ENCODE measurements at places on chromosomes 2 and 18.

GRCh38 chr2:158665536-158666302 lies 129.4 kb upstream of the DAPL1 start:
- no peak for DNase-seq

DNA sequence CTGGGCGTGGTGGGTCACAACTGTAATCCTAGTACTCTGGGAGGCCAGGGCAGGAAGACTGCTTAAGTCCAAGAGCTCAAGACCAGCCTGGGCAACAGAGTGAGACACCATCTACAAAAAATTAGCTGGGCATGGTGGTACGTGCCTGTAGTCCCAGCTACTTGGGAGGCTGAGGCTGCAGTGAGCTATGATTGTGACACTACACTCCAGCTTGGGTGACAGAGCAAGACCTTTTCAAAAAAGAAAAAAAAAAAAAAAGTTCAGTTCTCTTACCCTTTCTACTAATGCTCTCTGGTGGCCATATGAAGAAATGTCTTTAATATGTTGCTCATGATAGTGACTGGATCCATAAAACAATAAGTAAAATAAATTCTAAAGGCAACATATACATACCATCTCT lies 14.9 kb downstream of the TYW5 start:
- DNase-seq = no peak

DNA sequence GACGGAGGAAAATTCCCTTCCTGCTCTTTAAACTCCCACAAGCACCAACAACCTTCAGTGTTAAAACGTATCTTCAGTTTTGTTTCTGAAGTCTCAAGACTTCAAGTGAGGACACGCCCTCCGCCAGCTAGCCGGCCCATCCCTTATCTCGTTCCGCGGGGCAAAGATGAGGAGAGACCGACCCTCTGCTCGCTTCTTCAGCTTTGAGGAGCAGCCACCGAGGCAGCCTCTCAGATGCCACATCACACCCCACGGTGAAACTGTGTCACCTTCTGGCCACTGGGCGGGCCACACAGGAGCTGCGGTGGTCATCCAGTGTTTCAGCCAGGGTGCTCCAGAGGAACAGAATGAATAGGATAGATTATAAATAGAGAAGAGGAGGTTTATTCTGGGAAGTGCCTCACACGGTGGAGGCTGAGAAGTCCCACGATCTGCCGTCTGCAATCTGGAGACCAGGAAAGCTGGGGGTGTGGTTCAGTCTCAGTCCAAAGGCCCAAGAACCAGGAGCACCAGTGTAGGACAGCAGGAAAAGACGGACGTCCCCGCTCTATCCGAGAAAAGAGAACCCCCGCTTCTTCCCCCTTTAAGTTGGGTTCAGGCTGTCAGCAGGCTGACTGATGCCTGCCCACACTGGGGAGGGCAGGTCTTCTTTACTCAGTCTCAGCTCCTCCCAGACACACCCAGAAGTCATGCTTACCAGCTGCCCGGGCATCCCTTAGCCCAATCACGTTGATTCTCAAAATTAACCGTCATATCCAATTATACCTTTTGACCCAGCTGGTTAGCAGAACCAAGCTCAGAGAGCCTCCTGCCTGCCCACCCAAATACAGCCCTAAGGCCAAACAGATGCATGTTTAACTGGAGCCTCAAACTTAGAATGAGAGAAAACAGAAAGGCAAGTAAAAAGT lies 399.7 kb upstream of the ID2 start:
- DNase-seq = no peak

GRCh38 chr2:16137080-16137755 lies 196.9 kb downstream of the MYCN start:
- DNase-seq = no peak

DNA sequence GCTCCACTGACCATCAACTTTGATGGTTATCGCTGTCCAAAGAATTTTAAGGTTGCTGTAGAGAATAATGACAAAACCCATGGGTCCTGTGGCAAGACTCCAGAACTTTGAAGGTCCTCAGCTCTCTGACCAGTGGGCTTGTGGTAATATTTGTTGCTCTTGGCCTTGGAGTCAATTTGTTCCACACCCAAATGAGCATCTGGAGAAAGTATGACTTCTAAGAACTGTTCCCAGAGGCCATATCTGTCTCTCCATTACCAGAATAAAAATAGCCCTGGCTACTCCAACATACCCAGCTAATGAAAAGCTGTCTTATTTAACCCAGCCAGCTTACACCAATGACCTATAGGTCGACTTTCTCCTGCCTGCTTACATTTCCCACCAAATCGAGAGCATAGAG lies 466.4 kb downstream of the MEIS1 start:
- DNase-seq = no peak

DNA sequence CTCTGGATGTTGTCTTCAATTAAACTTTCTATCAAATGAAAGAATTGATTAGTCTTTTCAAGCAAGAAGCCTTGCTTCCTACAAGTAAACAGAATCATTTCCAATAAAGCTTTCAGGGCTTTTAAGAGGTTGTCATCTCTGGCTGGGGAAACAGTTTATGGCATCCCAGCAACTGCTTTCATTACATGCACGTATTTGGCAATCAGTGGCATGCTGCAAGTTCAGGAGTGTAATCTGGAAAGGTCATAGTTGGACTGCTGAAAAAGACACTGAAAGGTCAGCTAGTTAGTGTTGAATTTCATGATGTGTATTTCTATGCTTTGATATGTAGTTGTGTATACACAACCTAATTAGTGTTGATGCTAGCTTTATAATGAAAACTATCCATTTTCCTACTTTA lies 332.9 kb downstream of the DSC3 start:
- DNase-seq = no peak

DNA sequence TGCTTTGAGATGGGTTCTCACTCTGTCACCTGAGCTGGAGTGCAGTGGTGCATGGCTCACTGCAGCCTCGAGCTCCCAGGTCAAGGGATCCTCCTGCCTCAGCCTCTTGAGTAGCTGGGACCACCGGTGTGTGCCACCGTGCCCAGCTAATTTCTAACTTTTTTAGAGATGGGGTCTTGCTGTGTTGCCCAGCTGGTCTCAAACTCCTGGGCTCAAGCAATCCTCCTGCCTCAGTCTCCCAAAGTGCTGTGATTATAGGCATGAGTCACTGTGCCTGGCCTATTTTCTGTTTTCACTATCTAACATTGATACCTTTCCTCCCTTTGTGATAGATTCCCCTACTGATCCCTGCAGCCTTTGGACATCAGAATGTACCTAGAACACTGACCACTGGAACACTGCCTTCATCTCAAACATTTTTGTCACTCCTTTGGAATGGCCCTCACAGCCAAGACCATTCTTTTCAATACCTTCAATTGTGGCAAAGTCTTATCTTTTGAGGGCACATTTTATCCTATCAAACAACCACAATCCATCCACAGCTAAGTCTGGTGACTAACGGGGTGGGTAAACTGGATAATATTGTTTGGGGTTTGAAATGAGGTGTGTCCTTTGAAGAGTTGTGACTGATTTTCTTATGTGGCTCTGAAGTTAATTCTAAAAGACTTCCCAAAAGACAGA lies 43.7 kb downstream of the EPAS1 start:
- no peak for DNase-seq

- no peak for DNase-seq
These were observed 194.0 kb downstream of the CAMKMT start for GRCh38 chr2:44555700-44556099.

GRCh38 chr18:11882636-11883035 lies 25.5 kb downstream of the MPPE1 start:
- DNase-seq = no peak

- no peak for DNase-seq
These were observed 377.1 kb downstream of the TNS1 start for GRCh38 chr2:217625557-217626169.

DNA sequence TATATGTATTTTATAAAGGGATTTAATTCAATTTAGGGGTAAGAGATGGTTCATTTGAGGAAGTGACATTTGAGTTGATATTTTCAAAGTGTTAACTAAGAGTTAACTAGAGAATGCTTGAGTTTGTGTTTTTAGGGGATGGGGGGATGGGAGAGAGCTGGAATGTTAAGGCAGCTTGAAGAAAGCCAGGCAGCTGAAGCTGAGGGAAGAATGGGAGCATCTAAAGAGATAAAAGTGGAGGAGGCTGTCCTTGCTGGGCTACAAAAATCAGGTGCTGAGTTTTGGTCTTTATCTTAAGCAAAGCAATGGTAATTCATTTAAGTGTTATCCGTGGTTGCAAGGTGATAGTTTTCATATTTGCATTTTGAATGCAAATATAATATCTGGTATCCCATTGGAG lies 9.2 kb downstream of the CHST9 start:
- no peak for DNase-seq

- DNase-seq = no peak
These were observed 824 bp upstream of the VPS54 start for GRCh38 chr2:64019975-64020528.

DNA sequence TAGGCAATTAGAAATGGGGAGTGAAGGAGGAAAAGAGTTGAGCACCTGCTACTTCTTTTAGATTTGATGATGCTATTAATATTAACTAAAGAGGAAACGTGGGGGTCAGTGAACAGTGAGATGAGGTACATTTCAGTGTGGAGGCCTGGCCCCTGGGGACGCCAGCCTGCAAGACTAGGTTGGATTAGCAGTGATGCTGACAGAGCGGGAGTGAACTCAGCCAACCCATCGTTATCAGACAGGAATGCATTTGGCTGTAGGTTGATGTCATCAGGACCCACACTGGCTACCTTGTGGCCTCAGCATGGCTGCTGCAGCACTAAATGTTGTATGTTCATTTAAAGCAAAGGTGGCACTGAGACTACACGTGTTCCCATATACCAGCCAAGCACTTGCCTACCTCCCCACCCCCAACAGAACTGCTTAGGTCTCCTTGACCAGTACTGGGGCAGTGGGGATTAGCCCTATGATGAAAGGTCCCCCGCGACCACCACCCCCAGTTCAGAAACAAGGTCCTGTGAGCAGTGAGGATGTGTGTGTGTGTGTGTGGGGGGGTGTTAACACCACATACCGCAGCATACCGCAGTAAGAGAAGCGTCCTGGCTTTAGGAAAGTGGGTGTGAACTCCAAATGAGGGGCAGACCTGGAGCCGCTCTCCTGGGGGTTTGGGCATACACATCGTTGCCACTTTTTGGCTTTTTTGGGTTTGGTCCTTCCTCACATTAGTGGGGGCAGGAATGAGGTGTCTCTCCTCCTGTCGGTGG lies 26.0 kb downstream of the DGKD start:
- DNase-seq = no peak

GRCh38 chr2:79116997-79117928 lies 3.0 kb upstream of the REG1A start:
- no peak for DNase-seq

DNA sequence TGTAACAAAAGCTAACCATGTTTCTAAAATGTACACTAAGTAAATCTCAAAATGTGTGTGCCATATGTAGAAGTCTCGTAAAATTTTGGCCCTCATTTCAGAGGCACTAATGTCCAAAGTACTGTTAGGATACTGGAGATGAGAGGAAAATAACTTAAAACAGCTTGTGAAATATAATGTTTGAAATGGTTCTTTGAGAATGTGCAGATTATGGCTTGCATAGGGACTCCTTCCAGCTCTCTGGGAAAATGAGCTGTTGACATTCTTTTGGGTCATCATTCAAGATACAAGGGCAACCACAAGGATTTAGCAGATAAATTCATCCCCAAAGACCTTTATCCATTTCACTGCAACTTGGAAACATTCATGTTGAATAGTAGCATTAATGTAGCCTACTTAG lies 38.1 kb upstream of the OTX1 start:
- no peak for DNase-seq

- DNase-seq = no peak
These were observed 2.2 kb downstream of the MPP4 start for GRCh38 chr2:201696151-201696659.

DNA sequence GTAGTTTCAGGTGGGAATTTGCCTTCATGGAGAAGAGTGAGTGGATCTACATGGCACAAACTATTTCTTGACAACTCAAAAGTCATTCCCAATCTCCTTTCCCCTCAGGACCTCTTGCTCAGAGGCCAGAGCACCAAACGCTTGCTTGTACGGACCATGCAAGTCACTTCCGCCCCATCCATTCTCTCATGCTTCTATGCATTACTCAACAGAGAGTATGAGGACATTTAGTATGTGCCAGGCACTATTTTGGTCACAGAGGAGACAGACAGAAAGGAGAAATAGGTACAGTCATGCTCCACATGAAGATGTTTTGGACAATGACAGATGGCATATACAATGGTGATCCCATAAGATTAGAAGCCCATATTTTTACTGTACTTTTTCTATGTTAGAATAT lies 117.5 kb downstream of the ACTR3 start:
- no peak for DNase-seq

DNA sequence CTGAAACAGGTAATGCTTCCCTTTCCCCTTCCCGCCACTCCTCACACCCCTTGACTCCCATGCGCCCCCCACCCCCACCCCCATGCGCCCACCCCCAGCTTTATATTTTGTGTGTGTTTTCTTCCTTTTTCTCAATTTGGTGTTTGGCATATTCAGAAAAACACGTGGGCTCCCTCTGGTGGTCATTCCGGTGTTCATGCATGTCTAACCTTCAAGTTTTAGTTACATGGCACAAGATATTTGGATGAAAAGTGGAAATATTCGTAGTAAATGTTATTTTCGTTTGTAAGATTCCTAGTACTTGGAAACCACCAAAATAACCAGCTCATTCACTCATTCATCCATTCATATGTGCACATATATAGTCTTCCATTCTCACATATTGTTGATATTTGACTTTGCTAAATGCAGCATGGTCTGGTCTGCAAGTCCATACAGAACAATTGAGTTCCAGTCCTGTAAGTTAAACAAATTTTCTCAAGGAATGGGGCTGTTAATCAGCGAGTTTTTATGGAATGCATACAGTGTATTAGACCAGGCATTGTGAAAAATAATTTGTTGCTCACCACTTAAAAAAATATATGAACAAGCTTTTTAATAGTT lies 143.6 kb upstream of the MAP3K20 start:
- DNase-seq = no peak

GRCh38 chr2:107570876-107571275 lies 255.8 kb upstream of the RGPD4 start:
- no peak for DNase-seq

GRCh38 chr2:20577495-20578235 lies 73.2 kb downstream of the HS1BP3 start:
- DNase-seq = no peak

DNA sequence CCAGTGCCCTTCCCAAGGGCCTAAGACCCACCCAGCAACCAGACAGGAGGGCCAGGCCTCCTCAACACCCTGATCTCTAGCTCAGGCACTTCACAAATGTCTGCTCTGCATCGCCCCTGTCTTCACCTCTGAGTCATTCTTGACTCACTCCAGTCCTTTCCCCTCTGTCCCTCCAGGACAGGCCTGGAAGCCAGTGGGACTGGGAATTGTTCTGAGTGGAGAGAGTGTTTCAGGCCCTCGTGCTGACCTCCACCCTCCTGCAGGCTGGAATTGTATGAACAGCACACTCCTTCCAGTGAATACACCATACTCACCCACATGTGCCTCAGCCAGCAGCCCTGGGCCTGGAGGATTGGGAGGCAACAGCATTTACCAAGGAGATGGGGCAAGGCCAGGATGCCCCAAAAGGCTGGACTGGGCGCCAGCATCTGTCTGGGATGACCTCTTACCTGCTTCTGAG lies 304.2 kb downstream of the CYP26B1 start:
- DNase-seq = no peak
